CD4-positive, alpha-beta T cell treated with Interleukin-15 for 4 hours (primary cell): ENCODE measurements at places on chromosomes 2 and 18.

DNA sequence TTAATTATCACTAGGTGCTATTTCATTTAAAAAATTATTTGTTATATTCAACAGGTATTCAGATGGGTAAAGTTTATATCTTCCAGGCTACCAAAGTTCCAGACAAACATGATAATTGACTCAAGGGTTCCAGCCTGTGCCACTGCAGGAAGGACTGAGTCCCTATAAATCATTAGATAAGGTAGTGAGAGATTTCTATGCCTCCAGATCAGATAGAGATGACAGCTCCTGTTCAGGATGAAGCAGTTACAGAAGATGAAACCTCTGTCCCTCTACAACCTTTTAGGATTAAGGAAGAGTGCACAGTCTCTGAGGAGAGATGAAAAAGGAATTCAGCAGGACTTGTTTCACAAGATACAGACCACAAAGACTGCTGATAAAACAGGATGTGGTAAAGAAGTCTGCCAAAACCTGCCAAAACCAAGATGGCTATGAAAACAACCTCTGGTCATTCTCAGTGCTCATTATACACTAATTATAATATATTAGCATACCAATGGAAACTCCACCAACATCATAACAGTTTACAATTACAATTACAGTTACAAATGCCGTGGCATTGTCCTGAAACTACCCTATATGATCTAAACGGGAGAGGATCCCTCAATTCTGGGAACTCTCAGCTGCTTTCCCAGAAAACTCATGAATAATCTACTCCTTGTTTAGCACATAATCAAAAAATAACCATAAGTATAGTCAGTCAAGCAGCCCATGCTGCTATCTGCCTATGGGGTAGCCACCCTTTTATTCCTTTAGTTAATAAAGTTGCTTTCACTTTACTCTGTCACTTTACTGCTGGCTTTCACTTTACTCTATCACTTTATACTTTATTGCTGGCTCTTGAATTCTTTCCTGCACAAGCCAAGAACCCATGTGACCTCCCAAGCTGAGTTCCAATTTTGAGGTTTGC is 288.5 kb downstream of the PDE11A start:
- DNase-seq, result peak; percentile 19

GRCh38 chr2:231785822-231786176 is 446 bp upstream of the COPS7B start:
- DNase-seq, result no peak

DNA sequence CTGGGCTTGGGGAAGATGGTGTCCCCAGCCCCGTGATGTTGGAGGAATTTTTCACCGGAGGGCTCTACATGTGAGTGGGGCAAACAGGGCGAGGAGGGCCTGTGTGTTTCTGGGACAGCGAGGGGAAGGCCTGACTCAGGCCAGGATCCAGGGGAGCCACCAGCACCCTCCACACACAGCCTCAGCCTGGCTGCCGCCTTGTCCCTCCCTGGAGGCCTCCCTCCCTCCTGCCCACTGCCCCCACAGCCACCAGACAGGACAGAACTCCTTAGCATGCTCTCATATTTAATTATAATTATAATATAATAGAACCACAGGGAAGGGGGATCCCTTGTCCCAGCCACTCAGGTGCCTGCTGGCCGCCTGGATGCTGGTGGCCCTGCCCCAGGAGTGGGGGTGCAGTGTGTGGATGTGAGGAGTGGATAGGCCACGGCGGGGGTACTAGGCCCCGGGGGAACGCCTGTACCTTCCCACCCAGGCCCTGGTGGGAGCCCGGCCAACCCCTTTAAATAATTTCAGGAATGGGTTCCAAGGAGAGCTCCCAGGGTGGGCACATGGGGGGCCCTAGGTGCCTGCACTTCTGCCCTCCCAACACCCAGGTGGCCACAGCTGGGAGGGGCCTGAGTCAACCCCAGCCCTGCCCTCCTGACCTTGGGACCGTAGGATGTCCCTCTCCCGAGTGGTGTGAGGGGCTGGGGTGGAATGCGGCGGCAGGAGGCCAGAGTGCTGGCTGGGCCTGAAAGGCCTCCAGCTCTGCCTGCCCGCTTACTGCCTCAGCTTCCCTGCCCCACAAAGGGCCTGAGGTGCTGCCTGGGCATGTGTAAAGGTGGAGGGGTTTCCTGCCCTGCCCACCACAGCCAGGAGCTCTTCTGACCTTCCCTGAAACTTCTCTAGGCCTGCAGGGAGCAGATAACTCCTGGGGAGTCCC is 8.8 kb downstream of the PDCD1 start:
- no peak for DNase-seq

DNA sequence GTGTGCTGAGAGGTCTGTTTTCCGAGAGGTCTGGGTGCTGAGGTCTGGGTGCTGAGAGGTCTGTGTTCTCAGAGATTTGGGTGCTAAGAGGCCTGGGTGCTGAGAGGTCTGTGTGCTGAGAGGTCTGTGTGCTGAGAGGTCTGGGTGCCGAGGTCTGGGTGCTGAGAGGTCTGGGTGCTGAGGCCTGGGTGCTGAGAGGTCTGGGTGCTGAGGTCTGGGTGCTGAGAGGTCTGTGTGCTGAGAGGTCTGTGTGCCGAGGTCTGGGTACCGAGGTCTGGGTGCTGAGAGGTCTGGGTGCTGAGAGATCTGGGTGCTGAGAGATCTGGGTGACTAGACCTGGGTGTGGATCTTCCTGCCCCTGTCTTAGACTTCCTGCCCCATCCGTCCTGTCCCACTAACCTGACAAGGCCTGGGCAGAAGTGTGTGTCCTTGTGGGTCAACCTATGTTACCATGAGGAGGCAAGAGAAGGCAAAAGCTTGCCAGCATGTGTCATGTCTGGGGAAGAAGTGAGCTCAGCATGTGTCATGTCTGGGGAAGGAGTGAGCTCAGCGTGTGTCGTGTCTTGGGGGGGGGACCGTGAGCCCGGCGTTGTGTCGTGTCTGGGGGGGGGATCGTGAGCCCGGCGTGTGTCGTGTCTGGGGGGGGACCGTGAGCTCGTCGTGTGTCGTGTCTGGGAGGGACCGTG is 69.3 kb downstream of the KCNG2 start:
- DNase-seq, result no peak

DNA sequence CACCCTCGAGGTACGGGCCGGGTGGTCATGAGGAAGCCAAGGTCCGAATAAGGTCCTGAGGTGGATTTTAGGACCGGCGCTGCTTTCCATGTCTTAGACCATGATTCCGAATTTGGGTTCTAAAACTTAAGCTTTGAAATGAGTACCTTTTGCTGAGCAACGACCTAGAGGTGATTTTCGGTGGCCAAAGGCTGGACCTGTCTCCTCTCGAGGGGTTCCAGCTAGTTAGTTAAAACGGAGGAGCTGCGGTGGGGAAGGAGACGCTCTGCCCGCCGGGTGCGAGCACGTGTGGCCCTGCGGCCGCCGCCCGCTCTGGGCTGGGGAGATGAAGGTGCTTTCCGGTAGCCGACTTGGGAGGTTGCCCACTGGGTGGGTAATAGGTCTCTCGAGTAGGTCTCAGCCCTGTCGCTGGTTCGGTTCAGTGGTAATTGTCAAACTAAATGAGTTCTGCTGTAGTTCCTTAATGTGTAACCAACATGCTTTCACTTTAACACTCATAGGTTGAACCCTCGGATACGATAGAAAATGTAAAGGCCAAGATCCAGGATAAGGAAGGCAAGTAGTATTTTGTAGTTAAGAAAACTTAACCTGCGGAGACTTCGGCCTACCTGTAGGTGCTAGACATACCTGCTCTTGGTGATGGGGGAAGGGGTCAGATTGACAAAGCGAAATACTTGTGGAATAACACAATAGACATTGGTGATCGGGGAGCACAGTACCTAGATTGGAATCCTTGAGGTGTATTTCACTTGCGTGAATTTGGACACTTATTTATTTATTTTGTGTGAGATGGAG is 572 bp downstream of the RPS27A start:
- DNase-seq, result peak; percentile 44

GRCh38 chr2:223100061-223100511 is 48.1 kb downstream of the KCNE4 start:
- DNase-seq, result no peak

DNA sequence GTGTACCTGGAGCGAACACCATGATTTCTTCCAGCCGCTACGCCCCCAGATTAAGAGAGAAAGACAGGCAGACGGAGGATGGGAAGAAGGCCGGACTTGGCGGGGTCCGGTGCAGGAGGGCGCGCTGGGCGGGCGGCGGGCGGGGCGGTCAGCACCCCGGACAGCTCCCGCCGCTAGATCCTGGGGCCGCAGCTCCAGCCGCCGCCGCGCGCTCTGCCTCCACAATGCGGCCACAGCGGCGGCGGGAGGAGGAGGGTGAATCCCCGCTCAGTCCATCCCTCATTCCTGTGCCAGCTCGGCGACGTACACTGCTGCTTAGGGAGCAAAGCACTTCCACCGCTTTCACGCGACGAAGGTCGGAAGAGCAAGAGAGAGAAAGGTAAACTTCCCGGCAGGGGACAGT is at the start of gene AKAIN1:
AKAIN1 (minus strand) TSS at position 226 of the 403 bp plus-strand sequence; CDS start at position 22, 204 bp downstream.
- no peak for DNase-seq

DNA sequence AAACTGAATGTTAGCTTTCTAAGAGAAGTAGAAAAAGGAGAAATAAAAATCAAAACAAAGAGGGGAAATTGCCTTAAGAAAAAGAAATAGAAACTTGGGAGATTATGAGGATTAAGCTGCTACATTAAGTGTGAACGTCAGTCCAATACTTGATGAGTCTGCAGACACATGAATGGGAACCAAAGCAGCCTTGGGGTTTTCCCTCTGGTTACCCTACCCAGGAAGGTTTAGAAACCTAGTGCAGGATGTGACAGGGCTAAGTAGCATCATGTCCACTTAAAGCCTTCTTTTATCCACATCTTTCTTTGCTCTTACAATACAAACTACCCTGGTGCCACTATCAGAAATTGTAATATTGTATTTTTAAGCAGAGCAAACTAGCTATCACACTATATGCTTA is 22.3 kb downstream of the SLC35F5 start:
- DNase-seq, result no peak

GRCh38 chr2:62485761-62486438 is 20.1 kb downstream of the TMEM17 start:
- DNase-seq, result no peak

DNA sequence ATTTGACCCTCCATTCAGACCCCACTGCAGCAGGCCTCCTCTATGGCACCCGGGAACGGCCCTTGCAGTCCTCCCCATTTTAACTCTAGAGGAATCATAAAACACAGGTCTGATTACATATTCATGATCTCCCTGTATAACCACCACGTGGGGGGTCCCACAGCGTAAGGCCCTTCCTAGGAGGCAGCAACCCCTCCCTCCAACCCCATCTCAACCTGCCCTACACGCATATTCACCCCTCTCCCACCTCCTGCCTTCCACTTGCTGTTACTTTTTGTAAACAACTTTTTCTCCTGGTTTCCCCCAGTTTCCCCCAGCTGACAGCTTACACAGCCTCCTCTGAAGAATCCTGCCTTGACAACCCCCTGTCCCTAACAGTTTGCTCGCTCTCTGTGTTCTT is 85.1 kb upstream of the FOXI3 start:
- DNase-seq, result no peak

- no peak for DNase-seq
Measured at GRCh38 chr2:67900826-67901225, 162.0 kb downstream of the C1D start.

DNA sequence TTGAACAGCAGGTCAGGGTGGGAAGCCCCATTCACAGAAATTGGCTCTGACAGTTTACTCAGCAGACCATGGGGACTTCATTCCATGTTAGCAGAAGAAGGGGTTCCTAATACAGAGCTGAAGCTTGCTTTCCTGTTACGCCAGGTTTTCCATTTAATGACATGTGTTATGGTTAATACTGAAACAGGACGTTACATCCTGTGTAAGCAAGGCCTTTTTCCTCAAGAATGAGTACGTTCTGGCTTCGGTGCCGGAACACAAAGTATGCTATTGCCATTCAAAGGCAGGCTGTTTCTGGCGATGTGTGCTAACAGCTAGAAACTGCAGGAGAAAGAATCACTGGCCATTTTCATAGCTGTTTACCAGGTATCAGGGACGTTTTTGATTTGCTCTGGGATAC is 190.4 kb downstream of the SNTG2 start:
- DNase-seq, result no peak

DNA sequence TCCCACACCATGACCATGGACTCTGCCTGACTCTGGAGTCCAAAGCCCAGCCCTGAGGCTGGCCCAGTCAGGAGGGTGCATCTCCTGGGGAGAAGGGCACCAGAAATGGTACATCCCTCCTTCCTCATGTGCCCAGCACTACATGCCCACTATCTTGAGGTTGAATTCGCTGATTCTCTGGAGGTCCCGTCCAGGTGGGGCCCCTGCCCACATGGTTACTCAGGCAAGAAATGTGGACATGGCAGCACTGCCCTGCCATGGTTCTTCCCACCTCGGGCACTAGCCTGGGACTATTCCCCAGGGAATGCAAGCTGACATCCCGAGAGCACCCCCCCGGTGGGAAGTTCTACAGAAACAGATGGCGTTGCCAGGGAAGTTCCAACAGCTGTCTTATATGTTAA is 15.3 kb upstream of the HES6 start:
- DNase-seq, result no peak

DNA sequence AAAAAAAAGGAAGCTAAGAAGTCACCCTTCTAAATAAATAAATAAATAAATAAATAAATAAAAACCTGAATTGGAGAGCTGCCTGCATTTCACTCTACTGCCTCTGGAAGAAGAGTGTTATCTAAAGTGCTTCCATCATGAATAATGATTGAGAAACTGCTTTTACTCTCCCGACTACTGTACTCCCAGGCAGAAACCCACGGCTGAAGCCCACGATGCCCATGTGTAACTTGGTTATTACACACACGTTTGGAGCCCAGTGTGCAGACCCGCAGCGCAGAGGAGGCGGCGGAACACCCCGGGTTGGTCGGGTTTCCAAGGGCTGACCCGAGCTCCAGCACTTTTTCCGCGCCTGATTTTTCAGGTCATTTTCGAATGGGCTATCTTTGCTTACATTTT is 697 bp upstream of the SPATS2L start:
- DNase-seq, result no peak

DNA sequence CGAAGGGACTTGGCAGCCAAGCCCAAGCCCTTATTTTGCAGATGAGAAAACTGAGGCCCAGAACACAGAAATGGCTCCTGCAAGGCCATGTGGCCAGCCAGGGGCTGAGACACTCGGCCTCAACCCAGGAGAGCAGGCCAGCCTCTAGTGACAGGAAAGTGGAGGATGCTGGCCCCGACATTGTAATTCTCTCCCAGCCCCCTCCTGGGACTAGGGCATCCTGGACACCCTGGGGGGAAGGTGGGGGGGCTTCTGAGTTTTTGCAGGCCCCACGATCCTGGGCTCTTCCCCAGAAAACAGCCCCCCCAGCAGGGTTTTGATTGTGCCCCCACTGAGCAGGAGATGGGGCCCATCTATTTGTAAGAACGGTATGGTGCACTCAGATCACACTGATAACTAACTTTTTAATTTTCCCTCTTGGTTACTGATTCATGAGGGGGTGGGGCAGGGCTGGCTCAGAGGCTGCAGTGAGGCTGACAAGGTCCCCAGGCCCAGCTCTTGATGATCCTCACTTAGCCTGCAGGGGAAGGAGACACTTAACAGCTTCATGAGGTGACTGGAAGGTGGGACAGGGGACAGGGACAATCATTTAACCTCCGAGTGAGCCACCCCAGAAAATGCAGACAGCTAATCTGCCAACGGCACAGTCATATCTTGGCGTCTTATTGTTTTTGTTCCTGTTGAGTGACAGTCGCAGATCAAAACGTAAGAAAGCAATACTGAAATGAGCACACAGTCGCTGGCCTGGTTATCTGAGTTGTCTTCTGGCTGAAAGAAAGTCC is 18.9 kb downstream of the SMAD7 start:
- DNase-seq, result peak; percentile 40

- no peak for DNase-seq
Measured at GRCh38 chr18:79381811-79382311, 13.9 kb upstream of the NFATC1 start.

GRCh38 chr2:163736433-163737189 is 803 bp upstream of the FIGN start:
- DNase-seq, result no peak
